ENCODE measurements at places on chromosomes 1 and 21.

DNA sequence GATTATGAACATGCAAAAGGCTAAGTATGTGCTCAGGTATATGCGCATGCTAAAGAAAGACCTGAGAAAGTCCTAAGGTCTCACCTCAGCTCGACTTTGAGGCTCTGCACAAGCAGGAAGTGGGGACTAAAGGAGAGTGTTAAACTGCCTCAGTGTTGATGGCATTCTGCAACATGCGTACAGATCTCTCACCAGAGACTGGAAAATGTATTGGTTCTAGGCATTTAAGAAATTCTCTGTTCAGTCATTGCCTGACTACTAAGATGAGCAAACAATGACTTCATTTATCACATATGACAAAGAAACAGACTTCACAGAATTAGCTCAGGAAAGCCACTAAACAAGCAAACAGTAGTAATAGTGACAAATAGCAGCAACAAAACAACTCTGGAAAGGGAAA is 90.8 kb downstream of the USH2A start:
- no peak for DNase-seq

DNA sequence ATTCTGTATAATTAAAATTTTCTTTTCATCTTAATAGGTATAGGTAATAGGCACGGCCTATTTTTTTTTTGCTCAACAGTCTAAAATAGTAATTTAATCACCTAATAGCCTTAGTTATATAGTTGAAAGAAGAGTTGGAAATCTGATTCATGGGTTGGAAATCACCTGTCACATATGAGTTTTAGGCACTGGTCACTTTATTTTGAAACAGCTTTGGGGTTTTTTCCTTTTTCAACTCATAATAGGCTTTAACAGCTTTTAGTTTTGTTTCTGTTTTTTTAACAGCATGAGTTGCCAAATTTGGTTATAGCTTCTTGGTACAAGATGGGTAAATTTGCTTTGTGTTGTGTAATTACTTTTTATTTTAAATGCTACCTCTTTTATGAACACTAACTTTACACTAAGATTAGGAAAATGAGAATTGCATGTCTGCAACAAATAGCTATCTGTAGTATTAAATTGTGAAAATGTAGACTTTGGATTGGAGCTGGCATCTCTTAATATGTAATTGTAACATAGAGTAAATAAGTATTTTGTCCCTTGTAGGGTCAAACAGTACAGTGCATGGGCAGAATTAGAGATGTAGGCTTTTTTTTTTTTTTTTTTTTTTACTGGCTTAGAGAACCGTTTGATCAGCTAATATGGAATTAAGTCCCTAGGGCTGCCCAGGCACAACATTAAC is 109.8 kb downstream of the OSBPL9 start:
- DNase-seq: no peak

DNA sequence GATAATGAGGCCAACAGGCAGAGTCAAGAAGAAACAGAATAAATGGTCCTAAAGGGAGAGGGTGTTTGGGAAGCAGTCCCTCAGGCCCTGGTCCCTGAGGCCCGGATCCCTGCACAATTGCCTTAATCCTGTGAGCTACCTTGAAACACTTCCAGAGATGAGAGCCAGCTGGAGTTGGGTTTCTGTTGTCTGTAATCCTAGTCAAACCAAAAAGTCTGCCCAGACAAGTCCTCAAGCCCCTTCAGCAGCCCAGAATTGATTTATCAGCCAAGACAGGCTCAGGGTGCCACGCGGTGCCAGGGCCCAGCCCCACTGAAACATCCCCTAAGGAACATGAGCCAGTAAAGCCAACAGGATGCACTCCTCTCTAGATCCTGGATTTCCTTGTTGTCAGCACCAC is 16.4 kb upstream of the CLSTN1 start:
- no peak for DNase-seq

- peak; percentile 3 for DNase-seq
Observed at GRCh38 chr1:119554183-119554582, 47.2 kb downstream of the HSD3B1 start.

DNA sequence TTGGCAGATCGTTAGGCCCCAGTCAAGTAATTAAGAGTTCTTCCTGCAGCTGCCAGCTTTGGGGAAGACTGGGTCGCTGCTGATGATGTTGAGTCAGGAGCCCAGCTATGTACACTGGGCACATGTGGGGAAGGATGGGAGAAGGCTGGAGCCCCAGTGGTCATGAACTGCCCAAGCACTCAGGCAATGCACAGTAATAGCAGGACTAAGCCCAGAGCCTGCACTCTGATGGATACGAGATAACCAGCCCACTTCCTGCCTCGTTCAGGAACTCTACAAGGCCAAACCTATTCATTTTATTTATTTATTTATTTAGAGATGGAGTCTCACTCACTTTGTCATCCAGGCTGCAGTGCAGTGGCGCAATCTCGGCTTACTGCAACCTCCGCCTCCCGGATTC is 81.1 kb upstream of the BTG3 start:
- DNase-seq: no peak

GRCh38 chr1:43507296-43508295 is 23.1 kb upstream of the PTPRF start:
- DNase-seq: no peak

GRCh38 chr1:160674415-160674814 is 27.6 kb upstream of the SLAMF1 start:
- DNase-seq: no peak
